Stimulated activated CD8-positive, alpha-beta memory T cell treated with anti-CD3 and anti-CD28 coated beads, Interleukin-2, amount 100 ng/mL, for 48 hours (primary cell): ENCODE measurements at places on chromosomes 7 and 10.

- no peak for DNase-seq
These were observed 21.1 kb upstream of the ABCC2 start for GRCh38 chr10:99761365-99761764.

GRCh38 chr10:131781076-131781475 lies 119.7 kb upstream of the PPP2R2D start:
- no peak for DNase-seq

GRCh38 chr7:151776876-151777494 lies 99.9 kb downstream of the PRKAG2 start:
- no peak for DNase-seq

DNA sequence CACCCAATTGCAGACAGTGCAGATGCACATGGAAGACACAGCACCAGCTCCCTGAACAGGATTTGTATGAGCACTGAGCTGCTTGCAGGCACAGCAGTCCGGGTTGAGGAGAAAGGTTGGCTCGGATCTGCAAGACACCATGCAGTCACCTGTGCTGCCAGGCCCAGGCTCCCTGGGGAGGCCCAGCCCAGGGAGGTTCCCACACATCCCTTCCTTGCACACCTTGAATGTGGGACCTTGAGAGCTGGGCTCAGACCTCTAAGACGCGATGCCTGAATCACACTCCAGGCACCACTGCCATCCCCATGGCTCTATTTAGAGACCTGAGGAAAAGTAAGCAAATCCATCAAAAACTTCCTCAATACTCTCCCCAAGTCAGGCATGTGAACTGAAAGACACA lies 397.7 kb downstream of the TCERG1L start:
- DNase-seq = no peak

GRCh38 chr7:97203957-97204356 lies 86.5 kb downstream of the SDHAF3 start:
- no peak for DNase-seq
